ENCODE measurements at places on chromosomes 16 and 17.

GRCh38 chr17:46911311-46911710, 11.6 kb upstream of the GOSR2 start:
- DNase-seq: no peak

DNA sequence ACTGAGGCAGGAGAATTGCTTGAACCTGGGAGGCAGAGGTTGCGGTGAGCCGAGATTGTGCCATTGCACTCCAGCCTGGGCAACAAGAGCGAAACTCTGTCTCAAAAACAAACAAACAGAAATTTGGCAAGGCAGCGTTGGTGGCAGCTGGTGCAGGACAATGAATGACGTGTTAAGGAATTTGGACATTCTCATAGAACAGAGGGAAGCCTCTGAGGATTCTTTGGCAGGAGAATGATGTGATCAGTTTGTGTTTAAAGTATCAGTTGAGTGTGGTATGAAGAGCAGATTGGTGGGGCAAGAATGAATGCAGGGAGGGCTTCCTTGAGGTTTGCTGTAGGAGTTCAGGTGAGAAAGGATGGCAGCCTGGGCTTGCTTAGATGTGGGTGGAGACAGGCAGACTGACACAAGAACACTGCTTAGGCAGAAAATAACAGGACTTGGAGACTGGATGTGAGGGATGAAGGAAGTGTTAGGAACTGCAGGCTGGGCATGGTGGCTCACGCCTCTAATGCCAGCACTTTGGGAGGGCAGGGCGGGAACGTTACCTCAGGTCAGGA, 4.8 kb downstream of the CYB5D2 start:
- no peak for DNase-seq

DNA sequence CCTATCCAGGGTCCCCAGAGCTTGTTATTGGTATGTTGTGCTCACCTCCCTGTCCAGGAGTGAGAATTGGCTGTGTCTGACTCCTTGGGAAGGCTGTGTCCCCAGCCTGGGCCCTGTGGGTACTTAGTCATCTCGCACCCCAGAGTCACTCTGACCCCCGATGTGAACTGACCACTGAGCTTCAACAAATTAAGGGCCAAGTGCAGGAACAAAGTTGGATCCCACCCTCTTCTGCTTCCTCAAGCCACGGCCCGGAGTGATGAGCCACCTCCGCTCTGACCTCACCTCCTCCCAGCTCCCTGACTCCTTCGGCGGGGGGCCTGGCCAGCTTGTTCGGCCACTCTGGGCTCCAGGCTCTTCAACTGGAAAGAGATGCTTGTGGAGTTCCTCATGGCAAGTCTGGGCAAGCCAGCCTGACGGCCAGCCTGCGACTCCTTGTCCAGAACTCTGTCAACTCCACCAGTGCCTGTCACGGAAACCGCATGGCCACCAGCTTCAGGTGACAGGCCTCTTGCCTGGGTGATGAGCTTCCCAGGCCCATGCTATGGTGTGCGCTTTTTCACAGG, 22.3 kb upstream of the MPRIP start:
- DNase-seq: no peak

- no peak for DNase-seq
These were observed 418.3 kb upstream of the SALL1 start for GRCh38 chr16:51569203-51569931.

DNA sequence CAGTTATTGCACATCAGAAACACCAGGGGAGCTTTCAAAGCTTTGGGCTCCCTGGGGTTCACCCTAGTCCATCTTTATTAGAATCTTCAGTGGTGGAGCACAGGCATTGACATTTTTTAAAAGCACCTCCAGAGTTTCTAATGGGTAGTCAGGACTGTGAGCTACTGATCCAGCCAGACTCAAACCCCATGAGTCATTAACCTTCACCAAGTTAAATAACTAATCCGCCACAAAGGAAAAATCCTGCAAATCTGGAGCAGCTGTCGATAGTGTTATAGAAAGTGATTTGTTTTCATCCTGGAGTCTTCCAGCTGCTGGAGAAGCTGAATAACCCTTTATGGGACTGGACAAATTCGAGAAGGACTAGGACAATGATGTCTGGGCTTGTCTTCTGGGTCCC, 93.2 kb upstream of the PIRT start:
- DNase-seq: no peak

- DNase-seq: no peak
These were observed 269.1 kb downstream of the CDH13 start for GRCh38 chr16:82895843-82896242.

DNA sequence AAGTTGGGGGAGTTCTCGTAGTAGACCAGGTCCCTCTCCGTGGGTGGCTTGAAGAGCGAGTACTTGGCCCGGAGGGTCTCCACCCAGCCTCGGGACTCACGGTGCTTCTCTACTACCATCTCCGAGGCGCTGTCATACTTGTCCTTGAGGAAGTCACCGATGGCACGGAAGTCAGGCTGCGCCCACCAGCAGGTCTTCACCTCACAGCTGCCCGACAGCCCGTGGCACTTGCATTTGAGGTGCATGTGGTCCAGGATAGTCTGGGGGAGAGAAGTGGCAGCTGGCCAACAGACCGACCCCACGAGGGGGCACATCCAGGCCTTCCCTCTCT, 50.0 kb downstream of the WNT3 start:
- DNase-seq: no peak

DNA sequence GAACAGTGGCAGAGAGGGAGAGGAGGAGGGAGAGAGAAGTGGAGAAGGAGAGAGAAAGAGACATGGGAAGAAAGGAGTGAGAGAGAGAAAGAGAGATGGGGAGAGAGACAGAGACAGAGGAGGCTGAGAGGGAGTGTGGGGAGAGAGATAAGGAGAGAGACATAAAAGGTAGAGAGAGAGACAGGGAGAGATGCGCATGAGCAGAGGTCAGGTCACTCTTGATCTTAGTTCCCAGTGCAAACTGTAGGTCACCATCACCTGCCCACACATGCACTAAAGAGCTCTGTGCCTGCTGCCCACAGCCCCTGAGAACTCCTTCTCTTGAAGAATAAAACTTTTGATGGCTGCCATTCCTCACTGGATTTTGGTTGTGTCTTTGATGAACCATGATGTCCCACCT, 14.9 kb downstream of the KRT33A start:
- DNase-seq: no peak

GRCh38 chr16:70526403-70526802, 2.8 kb downstream of the SF3B3 start:
- no peak for DNase-seq

DNA sequence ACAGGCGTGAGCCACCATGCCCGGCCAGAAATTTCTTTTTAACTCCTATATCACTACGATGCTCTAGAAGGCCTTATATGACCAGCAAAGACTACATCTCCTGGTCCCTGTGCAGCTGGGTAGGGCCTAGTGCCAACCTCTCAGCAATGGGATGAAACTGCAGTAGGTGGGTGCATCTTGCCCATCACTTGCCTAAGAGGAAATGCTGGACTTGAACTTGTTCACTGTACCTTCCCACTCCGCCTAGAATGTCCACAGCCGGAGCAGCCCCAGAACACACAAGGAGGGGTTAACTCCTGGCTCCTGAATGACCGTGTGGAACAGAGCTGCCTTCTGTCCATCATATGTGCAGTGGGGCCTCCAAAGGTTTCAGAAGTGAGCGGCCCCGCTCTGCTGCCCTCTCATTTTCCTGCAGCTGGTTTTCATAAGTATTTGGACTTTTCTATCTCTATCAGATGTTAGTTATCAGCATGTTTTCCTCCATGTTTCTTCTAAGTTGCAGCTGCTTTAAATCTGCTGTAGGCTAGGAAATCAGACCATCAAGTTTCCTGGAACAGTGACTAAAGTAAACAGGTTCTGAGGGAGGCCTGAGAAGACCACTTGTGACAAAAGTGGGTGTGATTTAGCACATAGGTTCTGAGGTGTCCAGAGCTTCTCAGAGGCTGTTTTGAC, 52.5 kb downstream of the WSB1 start:
- DNase-seq: no peak

GRCh38 chr16:34054137-34054536, 594.7 kb downstream of the TP53TG3F start:
- DNase-seq: no peak

DNA sequence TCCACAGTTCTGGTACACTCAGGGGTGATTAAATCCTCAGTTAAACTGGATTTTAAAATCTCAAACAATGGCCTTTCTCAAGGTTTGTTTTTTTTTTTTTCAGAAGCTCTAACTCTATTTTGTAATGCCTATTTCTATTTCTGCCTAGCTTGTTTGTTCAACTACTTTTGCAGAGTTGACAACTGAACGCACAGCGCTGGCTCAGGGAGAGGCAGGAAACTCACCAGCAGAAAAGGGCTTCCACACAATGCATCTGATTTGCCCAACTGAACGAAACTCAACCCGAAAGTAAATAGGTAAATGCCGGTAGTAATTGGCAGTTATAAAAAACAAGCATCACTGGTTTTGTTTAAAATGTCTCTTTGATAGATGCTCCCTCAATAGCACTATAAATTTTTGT, 52.7 kb upstream of the CNEP1R1 start:
- no peak for DNase-seq

DNA sequence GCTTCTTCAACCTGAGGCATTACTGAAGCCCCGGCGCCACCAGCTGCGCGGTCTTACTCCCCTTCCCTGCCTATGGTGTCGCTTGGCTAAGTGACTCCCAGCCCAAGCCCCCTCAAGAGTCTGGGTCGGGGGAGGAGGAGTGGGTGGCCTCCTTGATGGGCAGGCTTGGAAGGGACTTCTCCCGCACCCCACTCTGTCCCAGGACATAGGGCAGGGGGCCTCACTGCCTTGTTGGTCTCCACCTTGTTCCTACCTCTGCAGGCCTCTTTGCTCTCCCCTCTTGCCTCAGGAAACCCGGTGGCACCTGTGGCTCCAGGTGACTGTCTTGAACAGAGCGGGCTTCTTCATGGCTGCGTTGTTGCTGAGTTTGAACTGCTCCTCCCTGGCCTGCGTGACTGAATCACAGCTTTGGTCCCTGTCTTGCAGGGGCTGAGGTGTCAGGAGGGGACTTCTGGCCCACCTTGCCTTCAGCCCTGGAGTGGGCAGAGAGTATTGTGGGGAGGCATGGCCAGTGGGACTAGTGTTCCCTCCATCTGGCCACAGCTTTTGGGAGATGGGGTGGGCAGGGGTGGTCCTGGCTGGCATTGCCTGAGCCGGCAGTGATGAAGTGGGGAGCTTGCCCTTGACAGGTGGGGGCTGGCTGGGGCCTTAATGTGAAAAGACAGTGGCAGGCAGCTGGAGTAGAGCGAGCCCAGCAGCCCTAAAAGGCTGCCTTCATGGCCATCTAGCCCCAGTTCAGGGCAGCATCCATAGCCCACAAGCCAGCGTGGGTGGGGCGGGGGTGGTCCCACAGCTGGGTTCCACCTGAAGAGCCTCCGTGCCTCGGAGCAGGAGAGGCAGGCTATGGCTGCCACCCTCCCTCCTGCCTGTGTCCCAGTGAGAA, 7.3 kb downstream of the CBX2 start:
- no peak for DNase-seq

- no peak for DNase-seq
These were observed 164.0 kb upstream of the MAF start for GRCh38 chr16:79764415-79765110.

DNA sequence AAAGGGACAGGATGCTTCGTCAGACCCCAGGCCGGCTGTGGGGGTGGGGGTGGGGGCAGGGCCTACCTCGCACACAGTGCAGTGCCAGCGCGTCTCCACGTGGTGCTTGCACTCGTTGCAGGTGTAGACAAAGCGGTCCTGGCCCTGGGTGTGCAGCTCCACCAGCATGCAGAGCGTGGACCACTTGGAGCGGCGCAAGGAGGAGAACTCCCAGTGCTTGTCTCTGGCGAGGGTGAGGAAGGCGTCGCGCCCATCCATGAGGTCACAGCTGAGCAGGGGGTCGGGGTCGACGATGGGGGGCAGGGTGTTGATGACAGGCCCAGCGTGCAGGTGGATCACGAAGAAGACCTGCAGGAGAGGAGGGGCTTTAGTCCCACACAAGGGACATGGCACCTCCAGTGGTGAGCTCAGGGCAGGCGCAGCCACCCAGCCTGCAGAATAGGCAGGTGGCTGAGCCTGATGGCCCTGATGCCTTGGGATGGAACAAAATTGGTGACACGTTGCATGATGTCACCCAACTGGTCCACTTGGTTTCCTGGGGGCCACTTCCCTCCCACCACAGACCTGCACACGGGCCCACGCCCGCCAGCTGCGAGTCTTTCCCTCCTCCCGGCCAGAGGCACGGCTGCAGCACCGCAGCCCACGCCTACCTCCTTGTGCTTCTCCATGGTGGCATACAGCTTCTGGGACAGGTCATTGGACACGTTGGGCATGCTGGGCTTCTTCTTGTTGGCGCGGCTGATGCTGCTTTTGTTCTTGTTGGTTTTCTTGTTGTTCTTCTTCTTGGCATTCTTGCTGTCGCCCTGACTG, 14.0 kb upstream of the TRAP1 start:
- DNase-seq: no peak

GRCh38 chr16:31502981-31503380, 5.2 kb downstream of the RUSF1 start:
- no peak for DNase-seq

DNA sequence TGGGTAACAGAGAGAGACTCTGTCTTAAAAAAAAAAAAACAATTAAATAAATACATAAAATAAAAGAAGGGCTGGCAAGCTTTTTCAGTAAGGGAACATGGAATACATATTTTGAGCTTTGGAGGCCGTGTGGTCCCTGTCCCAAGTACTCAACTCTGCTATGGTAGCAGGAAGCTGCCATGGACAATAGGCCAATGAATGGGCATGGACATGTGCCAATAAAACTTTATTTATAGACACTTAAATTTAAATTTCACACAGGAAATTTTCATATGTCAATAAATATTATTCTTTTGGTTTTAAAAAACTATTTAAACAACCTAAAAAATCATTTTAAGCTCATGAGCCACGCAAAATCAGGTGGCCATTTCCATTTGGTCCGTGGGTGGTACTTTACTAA, 3.8 kb downstream of the OTOA start:
- no peak for DNase-seq

- DNase-seq: no peak
These were observed 1.9 kb upstream of the TRIM37 start for GRCh38 chr17:59108400-59109102.

DNA sequence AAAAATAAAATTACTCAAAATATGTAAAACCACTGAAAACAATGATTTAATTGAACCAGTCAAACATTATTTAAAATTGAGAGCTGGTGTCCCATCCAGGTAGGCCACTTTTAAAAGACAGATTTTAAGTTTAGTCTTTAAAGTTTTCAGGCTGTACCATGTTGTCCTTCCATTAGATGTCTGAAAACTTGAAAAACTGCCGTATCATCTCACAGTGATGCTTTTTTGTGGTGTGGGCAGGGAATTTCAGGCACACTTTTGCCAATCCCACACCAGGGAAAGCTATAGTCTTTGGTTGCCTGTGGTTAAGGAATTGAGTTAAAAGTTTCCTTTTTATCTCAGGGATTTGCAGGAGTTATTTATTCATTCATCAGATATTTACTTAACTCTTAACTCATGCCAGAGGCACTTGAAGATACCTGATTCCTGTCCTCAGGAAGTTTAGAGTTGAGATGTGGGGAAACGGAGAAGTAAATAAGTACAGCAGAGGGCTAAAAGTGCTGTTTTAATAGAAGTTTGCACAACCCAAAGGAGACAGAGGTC, 3.2 kb downstream of the SNTB2 start:
- DNase-seq: no peak

- no peak for DNase-seq
These were observed 6.8 kb downstream of the LDHD start for GRCh38 chr16:75109732-75110243.

Data from fibroblast of skin of abdomen (primary cell).